Fibroblast of villous mesenchyme (primary cell): ENCODE measurements at places on chromosomes 11 and 22.

GRCh38 chr11:122269824-122270223 is 153.8 kb upstream of the BLID start:
- DNase-seq, result no peak

DNA sequence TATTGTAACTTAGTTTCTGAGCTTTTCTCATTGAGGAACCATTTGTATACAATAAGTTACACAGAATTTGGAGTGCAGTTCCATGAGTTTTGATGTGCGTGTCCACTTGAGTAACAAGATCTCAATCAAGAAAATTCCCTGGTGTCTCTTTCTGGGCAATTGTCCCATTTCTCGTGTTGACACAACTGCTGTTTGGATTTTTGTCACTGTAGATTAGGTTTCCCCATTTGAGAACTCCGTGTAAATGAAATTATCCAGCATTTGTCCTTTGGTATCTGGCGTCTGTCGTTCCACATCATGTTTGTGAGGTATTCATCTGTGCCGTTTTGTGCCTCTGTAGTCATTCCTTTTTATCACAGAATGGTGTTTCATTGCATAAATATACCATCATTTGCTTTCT is 547.0 kb downstream of the TBC1D22A start:
- no peak for DNase-seq

DNA sequence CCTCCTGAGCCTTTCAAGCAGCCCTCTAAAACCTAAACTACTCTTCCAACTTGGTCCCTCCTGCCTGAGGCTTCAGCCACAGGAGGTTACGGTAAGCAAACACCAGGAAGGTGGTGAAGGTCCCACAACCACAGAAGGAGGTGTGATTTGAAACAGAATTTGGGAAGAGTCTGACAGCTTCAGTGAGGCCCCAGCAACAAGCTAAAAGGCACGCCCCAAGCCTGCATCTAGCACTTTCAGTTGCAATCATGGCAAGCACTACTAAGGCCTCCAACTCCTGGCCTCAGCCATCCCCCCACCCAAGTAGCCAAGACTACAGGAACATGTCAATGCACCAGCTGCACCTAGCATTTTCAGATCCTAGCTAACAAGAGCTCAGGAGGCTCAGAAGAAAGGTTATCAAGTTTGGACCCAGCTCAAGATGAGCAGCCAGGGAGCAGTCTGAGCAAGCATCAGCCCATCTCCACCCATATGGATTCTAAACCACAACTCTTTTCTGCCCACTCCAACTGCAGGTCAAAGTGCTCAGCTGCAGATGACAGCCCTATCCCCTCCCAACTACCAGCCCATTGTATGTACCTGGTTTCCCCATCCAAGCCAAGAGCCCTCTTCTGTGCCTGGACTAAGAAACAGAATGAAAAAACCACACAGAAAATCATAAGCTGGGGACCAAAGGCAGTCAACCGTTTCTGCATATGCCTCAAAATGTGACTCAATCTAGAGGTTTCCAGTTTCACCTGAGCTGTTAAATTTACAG is 10.4 kb upstream of the AHNAK start:
- DNase-seq, result no peak

DNA sequence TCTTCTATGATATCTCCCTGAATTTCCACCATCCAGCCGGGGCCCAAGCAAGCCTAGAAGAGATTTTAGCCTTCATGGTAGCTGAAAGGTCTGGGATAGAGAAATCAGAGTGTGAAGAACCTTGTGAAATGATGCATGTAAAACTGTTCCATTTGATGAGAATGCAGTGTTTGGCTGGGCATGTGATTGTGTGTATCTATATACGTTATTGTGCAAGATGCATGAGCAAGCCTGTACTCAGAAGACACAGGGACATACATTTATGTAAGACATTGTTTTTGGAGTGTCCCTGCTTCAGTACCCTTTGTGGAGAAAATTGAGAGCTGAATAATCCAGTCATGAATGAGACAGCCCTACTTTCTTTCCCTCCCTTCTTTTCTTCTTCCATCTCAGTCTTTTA is 15.2 kb upstream of the OR52K2 start:
- DNase-seq, result no peak

DNA sequence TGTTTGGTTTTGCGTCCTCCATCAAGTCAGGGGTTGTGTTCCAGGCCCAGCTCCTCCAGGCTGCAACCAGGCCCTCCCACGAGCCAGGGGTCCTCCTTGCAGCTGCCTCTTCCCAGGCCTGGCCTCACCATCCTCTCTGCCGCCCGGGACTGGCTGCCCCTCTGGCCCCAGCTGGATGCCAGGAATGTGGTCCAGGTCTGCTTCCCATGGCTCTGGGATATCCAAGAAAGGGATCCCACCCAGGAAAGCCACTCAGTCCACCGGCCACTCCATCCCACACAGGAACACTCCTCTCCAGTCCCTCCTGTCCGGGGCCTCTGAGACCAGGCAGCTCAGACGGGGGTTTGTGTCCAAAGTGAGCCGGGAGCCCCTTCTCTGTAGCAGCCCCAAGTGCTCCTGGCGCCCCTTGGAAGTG is 336.4 kb downstream of the BRD1 start:
- no peak for DNase-seq

DNA sequence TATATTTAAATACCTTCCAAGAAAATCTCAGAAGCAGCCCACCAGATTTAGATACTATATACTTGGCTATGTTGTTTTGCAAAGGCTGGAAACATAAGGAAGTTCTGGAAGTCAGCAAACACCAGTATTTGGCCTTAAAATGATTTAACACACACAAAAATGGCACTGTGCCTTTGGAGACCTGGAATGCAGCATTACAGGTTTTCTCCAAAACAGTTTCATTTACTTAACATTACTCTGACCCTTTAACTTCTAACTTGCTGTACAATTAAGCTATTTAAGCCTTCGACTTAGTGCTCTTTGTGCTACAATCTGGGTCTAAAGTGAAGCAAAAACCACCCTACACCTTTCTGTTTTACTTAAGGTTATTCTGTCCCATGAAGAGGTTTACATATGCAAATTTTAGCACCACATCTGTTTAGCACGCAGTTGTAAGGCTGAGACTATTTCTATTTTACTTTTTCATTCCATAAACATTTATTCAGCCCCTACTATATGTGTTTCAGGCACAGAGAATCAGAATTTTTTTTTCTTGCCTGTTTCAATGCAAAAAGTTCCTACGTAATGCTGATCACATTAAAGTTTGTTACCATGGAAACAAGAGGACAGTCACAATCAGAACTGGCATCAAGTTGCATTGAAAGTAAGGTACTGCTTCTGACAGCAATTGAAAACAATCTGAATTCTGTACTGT is 70.3 kb downstream of the MAML2 start:
- DNase-seq, result peak; percentile 66

DNA sequence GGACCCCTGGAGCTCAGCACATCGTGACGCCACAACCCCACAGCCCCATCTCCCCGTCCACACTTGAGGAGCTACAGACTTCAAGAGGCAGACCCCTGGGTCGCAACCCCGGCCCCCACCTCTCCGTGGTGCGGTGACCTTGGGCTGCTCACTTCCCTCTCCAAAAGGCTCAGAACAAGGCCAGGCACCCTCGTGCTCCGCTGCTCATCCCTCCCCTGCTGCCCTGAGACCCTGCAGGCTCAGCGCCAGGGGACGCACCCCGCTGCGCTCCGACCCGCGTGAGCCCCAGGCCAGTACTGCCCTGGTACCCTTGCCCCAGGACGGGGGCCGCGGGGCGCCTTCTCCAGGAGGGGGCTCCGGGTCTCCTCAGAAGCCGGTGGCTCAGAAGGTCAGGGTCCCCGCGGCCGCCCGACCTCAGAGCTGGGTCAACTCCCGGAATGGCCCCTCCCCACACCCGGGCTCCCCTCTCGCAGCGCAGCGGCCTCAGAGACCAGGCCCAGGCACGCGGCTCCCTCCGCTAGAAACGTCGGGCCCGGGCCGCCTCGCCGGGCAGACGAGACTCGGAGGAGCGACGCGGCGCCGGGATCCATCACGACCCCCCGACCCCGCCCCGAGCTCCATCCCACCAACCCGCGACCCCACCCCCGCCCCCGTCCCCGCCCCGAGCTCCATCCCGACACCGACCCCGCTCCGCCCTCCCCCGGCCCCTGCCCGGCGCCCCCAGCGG is 563 bp downstream of the GATD1 start:
- peak; percentile 36 for DNase-seq

DNA sequence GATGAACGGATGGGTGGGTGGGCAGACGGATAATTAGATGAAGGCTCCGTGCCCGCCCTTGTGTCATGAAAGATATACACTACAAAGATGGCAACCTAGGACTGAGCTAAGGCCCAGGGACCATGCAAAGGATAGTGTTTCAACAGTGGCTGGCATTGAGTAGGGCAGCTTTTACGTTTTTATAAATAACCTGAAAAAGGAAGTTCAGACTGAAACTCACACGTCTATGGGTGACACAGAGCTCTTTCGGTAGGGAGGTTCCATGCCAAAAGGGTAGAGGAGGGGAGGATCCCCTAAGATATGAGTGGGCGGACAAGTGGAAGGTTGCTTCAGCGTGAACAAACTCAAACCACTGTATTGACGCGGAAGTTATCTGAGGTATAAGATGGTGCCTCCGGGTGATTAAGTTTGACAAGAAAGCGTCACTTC is 90.5 kb downstream of the UBASH3B start:
- DNase-seq, result no peak
